ENCODE measurements at places on chromosomes 6 and 20. TPM values are rescaled to one million over a fixed set of nuclear protein-coding genes. Genes with fewer than 3 reads are reported as not detected.

GRCh38 chr6:89084542-89084941 lies 4.0 kb downstream of the PNRC1 start:
- DNase-seq, result no peak

STMND1 gene
- 0.23 TPM for polyA plus RNA-seq

DNA sequence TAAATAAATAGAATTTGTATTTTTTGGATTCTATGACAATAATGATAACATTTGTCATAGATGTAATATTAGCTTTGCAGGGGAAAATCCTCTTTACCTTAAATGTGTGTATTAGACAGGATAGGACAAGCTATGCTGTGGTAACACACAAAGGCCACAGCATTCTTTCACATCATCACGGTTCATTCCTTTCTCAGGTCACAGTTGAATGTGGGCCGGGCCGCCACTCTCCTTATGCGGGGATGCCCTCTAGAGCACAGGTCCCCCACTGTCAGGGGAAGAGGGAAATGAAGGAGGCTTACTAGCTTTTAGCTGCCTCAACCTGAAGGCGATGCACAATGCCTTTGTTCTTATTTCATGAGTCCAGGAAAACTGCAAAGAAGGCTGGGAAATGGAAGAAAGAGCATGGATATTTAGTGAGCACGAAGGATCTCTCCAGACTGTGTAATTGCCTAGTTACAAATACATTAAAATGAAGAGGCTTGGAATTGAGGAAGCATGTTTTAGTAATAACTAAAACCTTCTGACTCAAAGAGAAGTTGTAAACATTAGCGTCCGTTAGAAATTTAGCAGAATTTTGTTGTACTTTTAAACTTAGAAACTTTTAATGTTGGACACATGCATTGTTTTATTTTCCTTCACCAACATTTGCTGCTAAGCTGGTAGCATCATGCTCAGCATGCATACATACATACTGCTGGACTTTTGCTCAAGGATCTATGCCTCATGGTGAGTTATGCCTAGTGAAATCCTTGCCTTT lies 248.9 kb upstream of the FOXQ1 start:
- DNase-seq, result no peak

- DNase-seq, result no peak
Measured at GRCh38 chr6:55388211-55388610, 60.9 kb downstream of the GFRAL start.

GRCh38 chr20:13868331-13868730 lies 83.5 kb downstream of the NDUFAF5 start:
- DNase-seq, result no peak

WFDC5 gene
- polyA plus RNA-seq, result not detected

GRCh38 chr6:104301951-104302350 lies 557.8 kb downstream of the HACE1 start:
- DNase-seq, result no peak

- DNase-seq, result no peak
Measured at GRCh38 chr6:75109022-75109421, 96.8 kb downstream of the COL12A1 start.

GRCh38 chr20:15945289-15945688 lies 628.0 kb downstream of the KIF16B start:
- no peak for DNase-seq

GRCh38 chr20:18090044-18090443 lies 32.3 kb upstream of the OVOL2 start:
- DNase-seq, result no peak

DNA sequence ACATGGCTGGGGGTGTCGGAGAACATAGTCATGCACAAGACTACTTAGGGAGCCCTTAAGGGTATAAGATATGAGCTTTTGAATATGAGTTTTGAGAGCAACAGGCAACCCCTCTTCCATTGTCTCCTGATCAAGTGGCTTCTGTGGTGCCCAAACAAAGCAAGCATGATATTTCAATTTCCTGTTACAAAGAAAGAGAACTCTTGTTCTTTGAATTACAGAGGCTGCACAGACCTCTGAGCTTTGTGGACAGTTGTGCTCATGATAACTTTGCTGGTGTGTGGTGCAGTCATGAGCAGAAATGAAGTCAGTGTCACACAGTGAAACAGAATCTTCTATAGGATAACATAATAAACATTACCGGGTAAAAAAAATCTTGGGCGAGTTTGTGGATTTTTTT lies 66.8 kb upstream of the THEMIS start:
- no peak for DNase-seq

- DNase-seq, result no peak
Measured at GRCh38 chr20:19211661-19212468, 577 bp upstream of the SLC24A3 start.

DNA sequence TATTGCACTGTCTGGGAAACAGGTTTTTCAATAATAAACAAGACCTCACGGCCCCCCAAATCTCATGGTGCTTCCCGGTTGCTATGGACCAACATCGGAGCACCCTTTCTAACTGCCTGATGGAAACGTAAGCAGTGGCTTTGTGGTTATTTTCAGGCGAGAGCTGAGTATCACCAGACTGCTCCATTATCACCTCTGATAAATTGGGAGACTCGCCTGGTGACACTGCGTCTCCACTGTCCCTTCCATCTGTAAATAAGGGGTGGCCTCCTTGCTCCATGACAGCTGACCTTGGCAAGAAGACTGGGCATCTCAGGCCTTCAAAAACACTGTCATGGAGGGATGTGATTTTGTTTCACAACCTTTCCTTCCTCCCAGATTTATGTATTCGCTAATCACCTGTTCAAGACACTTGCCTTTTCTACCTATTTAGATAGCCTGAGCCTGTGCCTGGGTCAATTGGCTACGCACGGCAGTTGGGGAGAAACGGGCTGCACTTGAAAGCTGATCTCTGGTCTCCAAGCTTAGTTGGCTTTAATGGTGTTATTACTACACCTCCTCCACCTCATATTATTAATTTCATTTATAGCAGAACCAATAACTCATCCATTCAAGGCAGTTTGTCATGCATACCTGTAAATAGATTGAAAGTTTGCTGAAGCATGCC lies 17.7 kb upstream of the CDH4 start:
- DNase-seq, result no peak

GRCh38 chr6:116144605-116145004 lies 18.7 kb upstream of the COL10A1 start:
- DNase-seq, result no peak

- no peak for DNase-seq
Measured at GRCh38 chr6:21208796-21209186, 384.8 kb upstream of the SOX4 start.

PPP2R5D gene
- polyA plus RNA-seq, result 64.0 TPM

SMPDL3A gene
- polyA plus RNA-seq, result 13.0 TPM

DNA sequence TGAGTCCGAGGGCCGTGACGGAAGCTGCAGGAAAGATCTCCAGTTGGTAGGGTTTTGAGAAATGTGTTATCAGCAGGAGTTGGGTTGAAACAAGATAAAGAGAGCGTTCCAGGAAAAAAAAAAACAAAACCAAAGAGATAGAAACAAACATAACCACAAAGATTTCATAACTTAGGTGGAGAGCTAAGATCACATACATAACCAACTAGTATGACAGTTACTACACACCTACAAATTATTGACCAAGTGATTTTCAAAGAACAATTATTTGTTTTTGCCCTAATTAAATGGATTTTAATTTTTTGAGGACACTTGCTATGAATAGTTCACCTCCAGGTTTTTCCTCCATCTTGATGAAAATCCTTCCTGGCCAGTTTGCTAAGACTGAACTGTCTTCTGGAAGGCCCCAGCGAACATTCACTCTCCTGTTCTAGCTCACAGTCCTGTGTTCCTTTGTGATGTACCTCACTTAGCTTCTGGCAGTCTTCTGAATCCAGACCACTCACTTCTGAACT lies 69.4 kb downstream of the SNX9 start:
- DNase-seq, result no peak

DNA sequence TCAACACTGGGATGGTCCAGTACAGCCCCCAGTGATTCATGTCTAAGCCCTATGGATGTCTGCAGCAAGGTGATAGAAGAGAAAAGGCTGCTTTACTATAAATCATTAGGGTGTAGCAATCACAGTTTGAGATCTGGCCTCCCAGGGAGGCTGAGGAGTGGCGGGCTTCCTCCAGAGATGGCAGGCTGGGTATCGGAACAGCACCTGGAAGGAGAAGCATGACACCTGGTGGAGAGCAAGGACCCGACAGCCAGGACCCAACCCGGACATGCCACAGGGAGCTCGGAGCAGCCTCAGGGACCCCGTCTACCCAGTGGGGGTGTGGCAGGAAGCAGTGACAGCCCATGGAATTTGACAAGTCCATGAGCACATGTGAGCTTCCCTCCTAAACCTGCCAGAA lies 114.8 kb upstream of the CD93 start:
- DNase-seq, result no peak

DNA sequence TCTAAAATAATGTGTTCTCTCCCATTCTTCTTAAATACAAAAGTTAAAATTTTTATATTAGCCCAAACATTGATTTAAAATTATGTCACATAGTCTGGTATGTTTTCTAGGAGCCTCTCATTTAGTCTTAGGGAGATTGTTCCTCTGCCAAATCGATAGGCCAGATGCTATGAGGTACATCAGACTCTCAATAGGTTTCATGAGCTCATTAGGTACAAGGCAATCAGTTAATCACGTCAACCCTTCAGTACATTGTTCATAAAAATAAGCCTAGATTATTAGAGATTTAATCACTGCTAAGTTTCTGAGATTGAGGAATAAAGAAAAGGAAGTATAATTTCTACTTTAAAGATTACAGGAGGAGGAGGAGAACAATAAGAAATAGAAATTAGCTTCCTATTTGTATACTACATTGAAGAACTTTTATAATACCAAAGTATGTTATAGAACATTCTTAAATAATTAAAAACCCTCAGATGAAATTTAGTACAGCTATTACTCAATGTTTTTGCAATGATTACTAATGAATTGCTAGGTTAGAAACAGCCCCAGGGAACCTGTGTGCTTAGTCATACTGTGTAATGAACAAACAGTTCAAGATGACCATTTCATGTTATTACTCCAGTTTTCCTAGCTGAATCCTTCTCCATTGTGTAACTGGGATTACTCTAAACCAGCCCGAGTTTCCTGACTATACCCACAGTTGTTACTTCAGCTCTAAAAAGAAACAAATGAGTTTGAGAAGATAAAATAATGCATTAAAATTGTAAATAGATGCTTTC lies 117.0 kb downstream of the BMP5 start:
- DNase-seq, result no peak

GRCh38 chr20:9570612-9571011 lies 56.2 kb downstream of the LAMP5 start:
- DNase-seq, result no peak

DNA sequence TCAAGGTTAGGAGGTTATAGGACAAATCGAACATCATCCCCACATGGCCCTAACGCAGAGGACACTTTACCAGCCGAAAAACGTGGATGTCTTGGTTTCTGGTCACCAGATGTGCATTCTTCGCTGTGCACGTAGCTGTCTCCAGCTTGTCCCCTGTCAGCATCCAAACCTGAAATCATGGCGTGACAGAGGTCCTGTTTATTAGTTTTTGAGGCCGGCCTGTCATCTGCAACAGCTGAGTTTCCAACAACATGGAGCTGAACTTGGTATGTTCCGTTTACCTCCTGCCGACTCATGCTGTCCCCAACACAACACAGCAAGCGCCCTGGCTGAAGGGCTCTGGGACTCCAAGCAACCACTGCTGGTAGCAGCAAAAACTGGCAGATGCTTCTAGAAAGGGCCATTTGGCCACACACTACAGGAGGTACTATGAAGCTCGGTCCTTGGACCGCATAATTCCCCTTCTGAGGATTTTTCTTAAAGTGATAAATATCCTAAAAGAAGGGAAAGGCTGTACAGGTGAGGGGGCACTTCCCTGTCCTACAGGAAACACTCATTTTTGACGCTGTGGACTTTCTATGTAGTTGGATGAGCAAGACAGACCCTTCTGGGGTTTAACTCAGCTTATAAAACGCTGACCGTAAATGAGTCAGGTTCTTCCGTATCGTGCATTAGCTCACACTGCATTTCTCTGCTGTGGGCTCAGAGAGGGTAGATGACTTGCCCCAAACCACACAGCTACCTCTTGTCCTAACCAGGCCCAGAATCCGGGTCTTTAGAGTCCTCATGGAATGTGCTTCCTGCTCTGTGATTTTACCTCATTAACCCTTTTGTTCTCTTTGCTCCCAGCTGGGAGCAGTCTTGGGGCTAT lies 79.7 kb upstream of the NFATC2 start:
- DNase-seq, result no peak

DNA sequence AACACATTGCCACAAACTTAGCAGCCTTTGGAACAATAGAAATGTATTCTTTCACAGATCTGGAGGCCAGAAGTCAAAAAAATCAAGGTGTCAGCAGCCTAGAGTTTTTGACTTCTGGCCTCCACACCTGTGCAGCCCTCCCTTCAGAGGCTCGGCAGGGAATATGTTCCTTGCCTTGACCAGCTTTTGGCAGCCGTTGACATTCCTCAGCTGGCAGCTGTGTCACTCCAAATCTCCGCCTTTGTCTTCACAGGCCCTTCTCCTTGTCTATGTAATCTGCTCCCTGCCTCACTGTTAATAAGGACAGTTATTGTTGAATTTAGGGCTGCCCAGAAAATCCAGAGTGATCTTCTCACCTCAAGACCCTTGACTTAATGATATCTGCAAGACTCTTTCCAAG lies 17.2 kb upstream of the AHI1 start:
- no peak for DNase-seq

DNA sequence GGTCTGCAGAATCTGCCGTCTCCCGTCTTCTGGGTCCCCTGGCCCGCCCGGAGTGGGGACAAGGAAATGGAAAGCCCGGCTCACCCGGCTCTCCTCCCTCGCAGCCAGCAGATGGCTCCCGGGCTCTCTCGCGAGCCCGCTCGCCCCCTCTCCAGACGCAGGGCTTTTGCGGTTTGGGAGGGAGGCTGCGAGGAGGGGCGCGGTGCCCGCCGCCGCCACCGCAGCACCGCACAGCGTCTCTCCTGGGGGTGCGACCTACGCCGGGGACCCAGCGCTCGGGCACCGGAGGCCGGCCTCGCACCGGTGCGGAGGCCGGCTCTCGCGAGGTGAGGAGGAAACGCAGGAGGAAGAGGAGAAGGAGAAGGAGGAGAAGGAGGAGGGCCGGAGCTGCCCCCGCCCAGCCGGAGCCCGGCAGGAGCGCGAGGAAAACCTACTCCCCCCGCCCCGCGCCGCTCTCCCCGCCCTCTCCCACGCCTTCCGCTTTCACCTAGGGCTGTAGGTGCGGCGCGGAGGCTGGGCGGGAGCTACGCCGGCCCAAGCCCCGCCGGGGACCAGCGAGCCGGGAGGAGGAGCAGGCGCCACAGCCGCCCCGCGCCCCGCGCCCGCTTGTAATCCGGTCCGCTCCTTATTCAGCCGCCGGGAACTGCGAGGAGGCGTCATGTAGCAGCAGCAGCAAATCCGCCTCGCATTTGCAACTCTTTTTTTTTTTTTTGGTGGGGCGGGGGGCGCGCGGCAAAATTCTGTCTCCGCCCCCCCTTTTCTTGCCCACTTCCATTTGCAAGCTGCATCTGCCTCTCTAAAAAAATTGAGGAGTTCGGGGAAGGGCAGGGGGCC lies at the start of gene CARMIL1:
TSS of gene CARMIL1 (plus strand) at position 461 of the 834 bp plus-strand sequence. CDS start 422 bp downstream, outside the sequence.
- DNase-seq, result peak; percentile 64

All from renal cortex interstitium (tissue), 15 donors.